Tongue (tissue), 3 donors: ENCODE measurements at places on chromosomes 11 and 22. TPM values are rescaled to one million over a fixed set of nuclear protein-coding genes. Genes with fewer than 3 reads are reported as not detected.

EHD1 gene
- 86.0 TPM for total RNA-seq

MGAT3 gene
- 2.9 TPM for total RNA-seq

OR10A2 gene
- total RNA-seq: not detected

APBB1 gene
- total RNA-seq: 42.4 TPM

KDELR3 gene
- total RNA-seq: 22.3 TPM

DNA sequence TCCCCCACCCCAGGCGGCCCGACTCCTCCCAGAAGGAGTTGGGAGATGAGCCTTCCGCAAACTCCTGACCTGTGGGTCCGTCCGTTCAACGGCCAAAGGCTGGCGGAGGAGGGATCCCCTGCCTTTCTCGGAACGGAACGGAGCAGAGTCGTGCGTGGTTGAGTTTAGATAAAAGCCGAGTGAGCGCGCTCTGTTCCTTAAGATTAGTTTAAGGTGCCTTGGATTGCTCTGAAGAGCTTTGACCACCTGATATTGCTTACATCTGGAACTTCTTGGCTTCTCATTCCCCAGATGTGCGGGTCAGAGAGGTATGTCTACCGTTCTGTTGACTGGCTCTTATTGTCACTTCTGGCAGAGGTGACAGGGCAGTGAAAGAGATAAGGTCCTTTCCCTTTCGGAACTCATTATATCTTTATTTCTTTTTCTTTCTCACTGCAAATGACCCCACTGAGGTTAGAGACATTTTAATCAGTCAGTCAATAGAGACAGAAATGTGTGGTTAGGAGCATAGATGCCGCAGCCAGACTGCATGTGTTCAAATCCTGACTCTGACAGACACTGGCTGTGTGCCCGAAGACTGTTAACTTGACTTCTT, at the start of gene TRIM6:
TSS of gene TRIM6 (plus strand) at position 31 of the 595 bp plus-strand sequence. CDS start at position 292, 261 bp downstream.
- peak; percentile 43 for DNase-seq

DNA sequence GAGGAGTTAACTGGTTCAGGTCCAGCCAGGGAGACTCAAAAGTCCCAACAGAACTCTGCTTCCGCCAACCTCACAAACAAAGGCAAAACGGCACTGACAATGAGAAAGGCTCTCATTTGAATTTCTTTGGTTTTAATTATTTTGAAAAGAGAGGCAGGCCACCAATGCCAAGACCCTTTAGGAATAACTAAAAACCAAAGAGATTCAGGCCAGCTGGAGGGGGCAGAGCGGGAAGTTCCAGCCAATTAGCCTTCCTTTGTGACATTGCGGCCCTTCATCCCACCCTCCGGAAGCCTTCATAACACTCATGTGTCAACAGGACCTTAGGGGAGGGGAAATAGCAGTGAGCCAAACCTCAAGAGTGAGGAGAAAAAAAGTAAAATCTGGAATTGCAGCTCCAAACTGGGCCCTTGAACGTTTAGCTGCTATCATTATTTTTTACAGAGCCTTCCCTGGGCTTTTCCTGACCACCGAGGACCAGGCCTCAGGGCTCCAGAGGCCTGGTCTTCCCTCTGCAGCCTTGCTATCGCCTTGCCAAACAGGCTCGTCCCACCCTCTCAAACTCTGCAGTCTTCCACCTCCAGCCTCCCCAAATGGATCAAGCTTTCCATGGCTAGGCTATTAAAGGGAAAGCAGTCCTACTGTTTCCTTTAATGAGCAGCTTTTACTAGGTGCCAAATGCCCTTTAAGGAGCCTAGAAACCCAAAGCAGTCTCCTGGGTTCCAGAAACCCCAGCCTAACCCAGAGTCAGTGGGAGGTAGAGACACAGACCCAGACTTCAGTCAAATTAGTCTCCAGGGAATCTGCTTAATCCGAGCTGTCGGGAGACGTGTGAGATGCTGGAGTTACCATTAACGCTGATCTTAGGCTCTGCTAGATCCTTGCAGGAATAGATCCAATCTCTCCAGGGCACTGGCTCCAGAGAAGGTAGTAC, 114.2 kb downstream of the CCDC34 start:
- no peak for DNase-seq

DNA sequence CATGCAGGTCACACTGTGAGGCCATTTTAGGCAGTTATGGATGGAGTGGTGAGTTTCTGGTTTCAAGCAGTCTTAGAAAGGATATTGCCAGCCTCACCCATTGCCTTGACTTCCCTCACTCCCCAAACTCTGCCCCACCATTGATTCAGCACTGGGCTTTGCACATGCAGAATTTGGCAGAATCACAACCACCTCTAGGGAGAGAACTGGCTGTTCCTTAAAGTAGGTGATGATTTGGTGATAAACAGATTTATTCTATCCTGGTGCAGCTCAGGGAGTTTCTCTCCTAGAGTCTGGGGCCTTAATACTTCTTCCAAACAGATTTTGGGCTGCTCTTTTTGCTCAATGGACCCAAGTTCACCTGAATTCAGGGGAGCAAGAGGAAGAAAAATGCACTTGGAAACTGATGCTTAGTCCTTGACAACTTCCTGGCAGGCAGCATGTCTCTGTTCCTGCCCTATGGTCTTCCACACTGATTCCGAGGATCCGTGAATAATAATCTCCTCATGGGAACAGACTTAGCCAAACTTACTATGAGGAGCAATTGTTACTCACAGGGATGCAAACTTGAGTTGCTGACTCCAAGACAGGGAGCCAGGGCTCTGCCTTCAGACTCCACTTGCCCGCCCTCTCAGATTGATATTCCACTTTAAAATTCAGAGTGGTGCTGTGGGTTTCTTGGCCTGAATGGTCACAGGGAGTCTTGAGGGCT, 129.7 kb upstream of the PARVA start:
- DNase-seq: peak; percentile 47

- DNase-seq: peak; percentile 69
These were observed 38.5 kb upstream of the NUP50 start for GRCh38 chr22:45125188-45125587.

GRCh38 chr22:38315823-38316363, 1.3 kb downstream of the CSNK1E start:
- DNase-seq: peak; percentile 67

DNA sequence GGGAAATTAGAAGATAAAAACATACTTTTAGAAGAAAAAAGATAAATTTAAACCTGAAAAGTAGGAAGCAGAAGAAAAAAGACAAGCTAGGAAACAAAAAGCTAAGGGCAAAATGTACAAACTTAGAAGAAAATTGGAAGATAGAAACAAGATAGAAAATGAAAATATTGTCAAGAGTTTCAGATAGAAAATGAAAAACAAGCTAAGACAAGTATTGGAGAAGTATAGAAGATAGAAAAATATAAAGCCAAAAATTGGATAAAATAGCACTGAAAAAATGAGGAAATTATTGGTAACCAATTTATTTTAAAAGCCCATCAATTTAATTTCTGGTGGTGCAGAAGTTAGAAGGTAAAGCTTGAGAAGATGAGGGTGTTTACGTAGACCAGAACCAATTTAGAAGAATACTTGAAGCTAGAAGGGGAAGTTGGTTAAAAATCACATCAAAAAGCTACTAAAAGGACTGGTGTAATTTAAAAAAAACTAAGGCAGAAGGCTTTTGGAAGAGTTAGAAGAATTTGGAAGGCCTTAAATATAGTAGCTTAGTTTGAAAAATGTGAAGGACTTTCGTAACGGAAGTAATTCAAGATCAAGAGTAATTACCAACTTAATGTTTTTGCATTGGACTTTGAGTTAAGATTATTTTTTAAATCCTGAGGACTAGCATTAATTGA, 1.0 kb downstream of the MALAT1 start:
- DNase-seq: no peak

DNA sequence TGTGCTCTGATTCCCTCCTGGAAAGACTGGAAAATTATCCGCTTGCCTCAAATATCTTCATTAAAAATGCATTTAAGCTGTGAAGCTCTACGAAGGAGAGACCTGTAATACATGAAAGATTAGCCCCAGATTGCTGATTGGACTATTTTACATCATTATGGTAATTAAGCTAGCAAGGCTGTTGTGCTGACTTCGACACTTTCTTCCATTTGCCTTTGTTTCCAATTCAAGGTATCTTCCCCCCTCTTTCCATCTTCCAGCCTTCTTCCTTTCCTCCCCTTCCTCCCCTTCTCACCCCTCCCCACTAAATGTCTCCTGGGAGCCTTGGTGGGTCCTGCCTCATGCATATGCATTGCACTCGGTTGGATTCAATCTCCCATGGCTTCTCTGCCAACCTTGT, 710.8 kb downstream of the OPCML start:
- DNase-seq: no peak

- peak; percentile 92 for DNase-seq
These were observed 39.8 kb downstream of the IL18BP start for GRCh38 chr11:72038491-72038890.
